ENCODE measurements at places on chromosomes 2 and 18.
A peak's percentile ranks its signal among the peaks of the same experiment; 100 is the strongest.

DNA sequence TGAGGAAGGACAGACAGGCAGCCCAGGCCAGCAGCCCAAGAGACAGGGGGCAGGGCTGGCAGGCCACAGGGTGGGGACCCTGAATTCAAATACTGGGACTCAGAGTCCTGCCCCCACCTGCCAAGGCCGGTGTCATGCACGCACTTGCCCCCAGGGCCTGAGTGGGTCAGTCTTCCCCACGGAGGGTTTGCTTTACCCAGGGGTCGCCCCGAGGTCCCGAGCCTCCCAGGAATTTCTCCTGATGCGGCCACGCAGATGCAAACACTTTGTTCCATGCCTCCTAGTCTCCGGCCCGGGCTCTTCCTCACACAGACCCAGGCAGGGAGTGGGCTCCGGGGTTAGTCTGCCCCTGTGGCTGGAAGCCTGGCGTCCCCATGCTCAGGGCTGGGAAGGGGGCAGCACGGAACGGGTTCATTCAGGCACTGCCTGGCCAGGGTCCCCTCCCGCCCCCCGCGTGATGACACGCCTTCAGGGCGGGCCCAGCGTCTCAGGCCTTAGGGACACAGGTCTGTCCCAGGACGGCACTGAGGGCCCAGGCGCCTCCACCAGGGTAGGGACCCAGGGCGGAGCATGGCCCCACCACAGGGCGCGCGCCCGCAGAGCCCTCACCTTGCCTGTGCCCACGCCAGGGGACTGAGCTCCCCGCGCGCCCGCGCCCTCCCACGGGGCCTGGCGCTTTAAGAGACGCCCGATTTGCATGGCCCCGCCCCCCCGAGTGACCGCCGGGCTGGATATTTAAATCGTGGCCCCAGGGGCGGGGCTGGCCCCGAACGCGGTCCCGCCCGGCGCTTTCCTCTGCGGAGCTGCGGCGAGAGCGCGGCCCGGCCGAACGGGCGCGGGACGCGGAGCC lies at the start of gene SNED1:
Gene SNED1, plus strand, starts transcription at position 763 of the 850 bp plus-strand sequence. CDS start 220 bp downstream, outside the sequence.
- DNase-seq: peak; percentile 39

DNA sequence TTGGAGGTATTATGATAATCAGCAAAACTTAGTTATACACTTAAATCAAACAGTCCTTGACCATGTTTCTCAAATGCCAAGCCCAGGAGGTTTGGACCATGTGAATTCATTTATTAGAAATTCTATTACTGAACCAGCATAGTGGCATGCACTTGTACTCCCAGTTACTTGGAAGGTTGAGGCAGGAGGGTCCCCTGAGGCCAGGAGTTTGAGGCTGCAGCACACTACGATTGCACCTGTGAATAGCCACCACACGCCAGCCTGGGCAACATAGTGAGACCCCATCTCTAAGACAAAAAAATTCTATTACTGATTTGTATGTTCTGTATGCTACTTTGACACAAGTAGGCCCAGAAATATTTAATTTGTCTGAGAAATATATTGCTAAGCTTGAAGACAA lies 43.6 kb upstream of the FZD7 start:
- no peak for DNase-seq

DNA sequence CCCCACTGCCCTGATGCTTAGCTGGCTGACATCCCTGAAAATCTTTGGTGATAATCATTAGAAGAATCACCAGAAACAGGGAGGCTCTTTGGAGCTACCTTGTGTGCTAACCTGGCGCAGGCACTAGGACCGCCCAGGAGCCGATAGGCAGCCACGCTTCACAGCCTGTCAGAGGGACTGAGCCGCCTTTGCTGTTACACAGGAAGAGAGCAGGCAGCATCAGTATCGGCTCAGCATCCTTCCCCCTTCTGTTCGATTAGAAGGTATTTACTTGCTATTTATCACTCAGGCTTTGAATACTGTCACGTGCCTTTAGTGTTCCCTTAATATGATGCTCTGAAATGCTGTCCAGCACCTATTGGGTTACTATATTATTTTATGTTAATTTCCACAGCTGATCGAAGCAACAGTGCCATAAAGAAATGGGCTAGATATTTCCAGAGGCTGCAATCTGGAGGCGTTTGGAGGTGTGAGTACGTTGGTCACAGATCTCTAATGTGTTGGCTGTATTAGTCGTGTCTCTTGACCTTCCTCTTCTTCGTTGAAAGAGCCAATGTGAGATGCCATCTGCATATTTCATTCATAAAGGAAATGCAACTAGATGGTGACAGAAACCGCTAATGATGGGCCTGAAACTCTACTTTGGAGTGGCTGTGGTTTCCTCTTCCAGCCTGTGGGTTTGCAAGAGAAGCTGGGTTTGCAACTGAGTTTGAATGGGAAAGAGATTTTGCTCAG lies 110.4 kb upstream of the RAB27B start:
- peak; percentile 86 for DNase-seq

- DNase-seq: no peak
Observed at GRCh38 chr2:114011713-114012112, 121.8 kb downstream of the ACTR3 start.

DNA sequence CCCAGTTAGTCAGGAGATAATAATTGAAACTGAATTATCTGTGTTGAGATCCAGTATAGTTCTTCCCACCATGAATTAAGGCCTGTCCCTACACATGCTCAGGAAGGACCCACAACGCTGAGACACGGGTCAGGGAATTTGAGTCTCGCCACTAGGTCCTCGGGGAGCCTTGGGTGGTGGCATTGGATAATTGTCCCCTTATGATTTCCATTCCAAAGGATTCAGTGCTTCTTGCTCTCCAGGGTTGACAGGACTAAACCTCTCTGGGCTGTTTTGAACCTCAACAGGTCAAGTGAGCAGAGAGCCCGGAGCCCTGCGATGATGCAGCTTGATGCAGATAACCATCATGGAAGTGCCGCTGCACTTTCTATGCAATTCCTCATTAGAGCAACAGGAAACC lies 253.7 kb upstream of the PXDN start:
- no peak for DNase-seq

DNA sequence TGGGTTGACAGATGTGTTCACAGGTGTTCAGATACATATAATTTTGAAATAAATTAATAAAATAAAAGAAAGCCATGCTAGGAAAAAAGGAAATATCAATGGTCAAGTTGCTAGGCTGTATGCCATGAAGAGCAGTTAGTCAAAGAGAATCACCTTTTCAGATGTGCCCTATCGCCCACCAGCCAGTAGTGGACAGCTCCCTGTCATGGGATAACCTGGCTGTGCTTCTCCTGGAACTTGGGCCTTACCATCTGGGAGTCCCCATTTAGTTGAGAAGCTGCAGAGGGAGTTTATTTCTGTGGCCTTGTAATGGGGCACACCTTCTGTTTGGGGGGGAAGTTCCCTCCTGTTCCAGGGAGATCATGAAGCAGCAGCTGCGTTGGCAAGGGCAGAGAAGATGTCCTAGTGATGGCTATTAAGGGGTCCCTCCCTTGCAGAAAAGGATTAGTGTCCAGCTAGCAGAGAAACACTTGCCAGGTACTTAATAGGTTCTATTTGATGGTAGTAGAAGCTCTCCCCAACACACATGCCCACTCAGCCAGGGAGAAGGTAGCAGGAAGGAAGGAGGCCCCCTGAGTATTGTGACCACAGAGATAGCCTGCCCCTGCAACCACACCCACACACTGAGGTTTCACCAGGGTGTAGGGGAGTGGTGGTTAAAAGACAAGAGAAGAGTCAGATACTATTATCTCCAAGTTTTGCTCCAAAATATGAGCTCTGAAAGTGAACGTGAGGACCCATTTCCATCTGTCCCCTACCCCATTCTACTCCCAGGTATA lies 117.7 kb downstream of the B3GNT2 start:
- peak; percentile 51 for DNase-seq

- peak; percentile 60 for DNase-seq
Observed at GRCh38 chr18:69956057-69956456, 8.4 kb upstream of the CD226 start.

DNA sequence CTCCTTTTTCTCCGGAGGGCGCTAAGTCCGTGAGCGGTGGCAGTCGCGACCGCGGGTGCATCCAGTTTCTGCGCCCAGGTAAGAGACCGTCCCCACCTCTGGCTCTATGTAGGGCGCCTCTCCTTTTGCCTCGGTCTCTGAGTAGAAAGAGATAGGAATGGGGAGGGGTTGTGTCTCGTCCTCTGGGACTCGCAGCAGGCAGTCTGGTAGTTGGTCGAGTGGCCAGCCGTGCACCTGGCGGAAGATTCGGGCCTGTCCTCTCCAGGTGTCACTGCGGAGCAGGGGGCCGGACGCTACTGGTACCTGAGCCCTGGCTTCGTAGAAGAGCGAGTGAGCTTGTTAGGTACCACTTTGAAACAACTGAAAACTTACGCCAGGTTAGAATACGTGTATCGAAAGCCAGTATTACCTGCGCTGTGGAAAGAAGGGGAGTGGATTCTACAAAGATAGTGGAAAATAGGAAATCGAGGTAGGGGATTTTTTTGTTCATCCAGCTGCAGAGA lies 403 bp downstream of the MAP2 start:
- no peak for DNase-seq

- no peak for DNase-seq
Observed at GRCh38 chr18:10006311-10006893, 92.6 kb downstream of the VAPA start.

- no peak for DNase-seq
Observed at GRCh38 chr2:184633726-184634125, 35.4 kb downstream of the ZNF804A start.

GRCh38 chr2:100470898-100471514 lies 724 bp downstream of the NMS start:
- peak; percentile 2 for DNase-seq

- no peak for DNase-seq
Observed at GRCh38 chr2:13353083-13353482, 636.3 kb downstream of the TRIB2 start.

- no peak for DNase-seq
Observed at GRCh38 chr18:24988253-24988840, 363.6 kb downstream of the ZNF521 start.

DNA sequence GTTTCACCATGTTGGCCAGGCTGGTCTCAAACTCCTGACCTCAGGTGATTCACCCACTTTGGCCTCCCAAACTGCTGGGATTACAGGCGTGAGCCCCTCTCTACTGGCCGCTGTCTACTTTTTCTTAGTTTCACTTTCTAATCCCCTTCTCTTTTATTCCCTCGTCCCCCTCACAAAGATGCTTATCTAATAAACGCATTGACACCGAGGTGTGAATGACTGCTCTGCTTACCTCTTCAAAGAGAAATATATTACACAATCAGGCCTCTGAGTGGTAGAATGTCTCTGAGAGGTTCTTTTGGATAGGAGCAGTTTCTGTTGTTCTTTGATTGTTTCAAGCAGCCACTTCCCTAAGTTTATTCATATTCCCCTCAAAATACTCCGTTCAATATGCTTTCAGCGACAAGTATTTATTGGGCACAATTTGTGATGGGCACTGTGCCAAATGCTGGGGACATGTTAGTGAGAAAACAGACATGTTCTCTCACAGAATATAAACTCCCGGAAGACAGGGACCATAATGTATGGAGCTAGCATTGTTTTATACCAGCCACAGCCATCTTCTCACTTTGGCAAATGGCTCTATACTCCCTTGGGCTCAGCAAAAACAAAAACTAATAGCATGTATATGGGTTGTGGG lies 34.7 kb upstream of the RAPH1 start:
- no peak for DNase-seq
